NCI-H226 (cell line): ENCODE measurements at places on chromosomes 7 and 10.

GRCh38 chr7:155224116-155224811 lies 73.4 kb upstream of the INSIG1 start:
- no peak for DNase-seq

DNA sequence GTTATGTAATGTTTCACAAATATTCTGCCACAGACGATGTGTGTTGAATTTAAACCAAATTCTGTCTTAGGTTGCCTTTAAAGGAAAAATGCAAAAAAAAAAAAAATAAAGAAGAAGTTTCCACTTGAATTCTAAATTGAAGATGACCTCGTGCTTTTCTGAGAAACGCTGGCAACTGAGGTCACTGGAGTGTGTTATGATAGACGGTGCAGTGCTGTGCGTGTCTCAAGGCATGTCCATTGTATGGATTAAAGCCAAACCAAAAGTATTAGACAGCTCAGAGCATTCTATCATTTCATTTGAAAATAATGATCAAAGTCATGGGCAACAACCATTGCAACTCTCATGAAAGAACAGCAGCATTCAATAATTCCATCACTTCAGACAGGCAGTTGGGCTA lies 483.9 kb downstream of the GRM8 start:
- no peak for DNase-seq

DNA sequence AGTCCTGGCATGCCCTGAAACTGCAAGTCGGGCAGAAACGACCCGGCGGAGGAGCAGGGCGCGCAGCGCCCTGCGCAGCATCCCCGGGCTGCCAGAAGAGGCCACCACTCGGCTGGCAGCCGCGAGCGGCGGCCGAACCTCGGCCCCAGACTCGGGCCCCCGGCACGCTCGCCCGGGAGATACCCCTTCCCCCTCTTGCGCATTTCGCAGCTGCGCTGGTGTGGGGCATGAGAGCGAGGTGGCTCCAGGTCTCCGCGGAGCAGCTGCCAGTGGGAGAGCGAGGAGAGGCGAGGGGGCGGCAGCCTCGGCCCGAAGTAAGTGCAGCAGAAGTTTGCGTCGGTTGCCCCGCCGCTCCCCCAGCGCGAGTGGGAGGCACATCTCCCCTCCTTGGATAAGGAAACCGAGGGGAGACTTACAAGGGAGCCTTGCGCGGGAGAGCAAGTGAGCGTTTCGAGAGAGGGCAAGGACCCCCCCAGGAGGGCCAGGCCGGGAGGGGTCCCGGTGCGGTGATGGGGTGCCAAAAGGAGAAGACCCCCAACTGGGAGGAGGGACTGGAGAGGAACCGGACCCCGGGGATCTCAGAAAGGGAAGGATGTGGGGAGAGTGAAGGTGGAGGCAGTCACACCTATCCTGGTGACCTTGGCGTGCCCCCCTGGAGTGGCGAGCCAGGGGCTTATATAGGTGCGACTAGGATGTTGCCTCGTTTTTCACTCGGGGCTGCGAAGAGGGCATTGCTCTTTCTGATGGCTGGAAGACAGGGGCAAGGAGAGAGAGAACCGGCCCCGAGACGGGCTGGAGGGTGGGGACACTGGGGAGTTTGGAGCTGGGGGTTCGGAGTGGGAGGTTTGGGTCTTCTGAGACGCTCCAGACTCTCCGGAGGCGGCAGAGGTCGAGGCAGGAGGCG lies 256.3 kb downstream of the OTUD1 start:
- DNase-seq = no peak

- DNase-seq = no peak
Observed at GRCh38 chr7:155745737-155746136, 66.5 kb downstream of the SHH start.

- DNase-seq = no peak
Observed at GRCh38 chr7:22262538-22262937, 94.4 kb downstream of the RAPGEF5 start.

GRCh38 chr10:101749047-101750016 lies 26.6 kb downstream of the FGF8 start:
- no peak for DNase-seq

DNA sequence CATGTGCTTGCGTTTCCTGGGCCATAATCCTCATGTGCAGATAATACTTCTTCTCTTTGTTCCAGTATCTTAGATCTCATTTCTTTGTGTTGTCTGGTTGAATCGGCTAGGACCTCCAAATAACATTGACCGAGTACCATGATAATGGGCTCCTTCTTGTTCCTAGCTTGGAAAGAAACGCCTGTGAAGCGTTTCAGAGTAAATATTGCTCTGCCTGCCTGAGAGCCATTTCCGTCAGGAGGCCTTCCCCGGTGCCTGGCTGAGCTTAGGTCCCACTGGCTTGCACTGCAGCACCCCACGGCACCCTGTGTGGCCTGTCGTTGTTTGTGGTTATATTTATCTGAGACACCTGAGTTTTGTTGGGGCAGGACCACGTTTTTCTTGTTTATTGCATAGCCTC lies 17.7 kb downstream of the FOXK1 start:
- no peak for DNase-seq

- no peak for DNase-seq
Observed at GRCh38 chr7:41336455-41336952, 366.4 kb downstream of the INHBA start.

DNA sequence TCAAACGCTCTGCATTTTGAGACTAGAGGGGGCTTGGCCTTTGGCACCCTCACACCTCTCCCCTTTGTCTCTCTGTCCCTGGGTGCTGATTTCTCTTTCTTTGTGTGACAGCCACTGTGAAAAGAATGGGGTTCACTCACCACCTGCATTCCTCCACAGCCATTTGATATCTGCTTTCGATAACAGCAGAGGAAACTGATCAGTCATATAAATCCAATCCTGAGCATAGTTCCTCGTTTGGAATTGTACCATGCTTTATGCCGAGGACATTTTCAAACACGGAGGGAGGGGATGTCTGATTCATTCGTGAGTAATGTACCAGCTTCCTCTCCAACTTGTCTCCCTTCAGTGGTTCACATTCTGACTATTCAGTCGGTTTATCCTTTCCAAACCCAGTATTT lies 15.8 kb downstream of the MET start:
- peak; percentile 81 for DNase-seq

- DNase-seq = no peak
Observed at GRCh38 chr10:75146780-75147179, 35.3 kb downstream of the SAMD8 start.

GRCh38 chr10:133336577-133337369 lies at the start of gene CALY:
CALY (minus strand) TSS chr10:133336896; CDS start chr10:133328989, 7,907 bp downstream.
- DNase-seq = no peak

DNA sequence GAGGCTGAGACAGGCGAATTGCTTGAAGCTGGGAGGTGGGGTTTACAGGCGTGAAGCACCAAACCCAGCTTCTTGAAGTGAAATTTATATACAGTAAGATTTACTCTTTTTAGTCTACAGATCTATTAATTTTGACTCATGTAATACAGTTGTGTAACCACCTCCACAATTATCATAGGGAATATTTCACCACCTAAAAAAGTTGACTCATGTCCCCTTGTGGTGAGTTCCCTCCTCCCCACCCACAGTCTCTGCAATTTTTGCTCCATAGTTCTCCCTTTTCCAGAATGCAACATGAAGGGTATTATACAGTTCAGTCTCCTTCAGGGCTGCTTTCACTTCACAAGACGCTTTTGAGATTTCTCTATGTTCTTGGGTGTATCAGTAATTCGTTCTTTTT lies 156.8 kb downstream of the FAM107B start:
- peak; percentile 27 for DNase-seq

DNA sequence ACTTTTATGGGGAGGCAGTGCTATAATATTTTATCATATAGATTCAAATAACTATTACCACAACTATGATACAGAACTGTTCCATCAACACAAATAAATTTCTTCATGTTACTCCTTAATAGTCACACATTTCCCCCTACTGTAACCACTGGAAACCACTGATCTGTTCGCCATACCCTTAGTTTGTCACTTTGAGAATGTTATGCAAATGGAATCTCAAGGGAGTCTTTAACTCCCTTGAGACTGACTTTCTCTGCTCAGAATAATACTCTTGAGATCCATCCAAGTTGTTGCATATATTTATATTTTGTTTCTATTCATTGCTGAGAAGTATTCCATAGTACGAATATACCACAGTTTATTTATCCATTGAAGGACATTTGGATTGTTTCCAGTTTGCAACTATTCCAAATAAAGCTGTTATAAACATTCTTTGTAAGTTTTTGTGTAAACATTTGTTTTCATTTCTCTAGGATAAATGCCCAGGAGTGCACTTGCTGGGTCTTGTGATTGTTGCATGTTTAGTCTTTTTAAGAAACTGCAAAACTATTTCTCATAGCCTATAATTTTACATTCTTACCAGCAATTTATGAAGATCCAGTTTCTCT lies 19.7 kb upstream of the PON2 start:
- DNase-seq = no peak

GRCh38 chr7:27875832-27876231 lies 135.9 kb downstream of the TAX1BP1 start:
- DNase-seq = no peak

GRCh38 chr7:6272481-6273323 lies at the start of gene CYTH3:
CYTH3 (minus strand) TSS chr7:6272624; CDS start chr7:6272507, 117 bp downstream.
- DNase-seq = peak; percentile 86

- DNase-seq = no peak
Observed at GRCh38 chr7:74254858-74255379, 720 bp upstream of the RFC2 start.

- no peak for DNase-seq
Observed at GRCh38 chr7:73364006-73364728, 36.2 kb downstream of the FKBP6 start.

DNA sequence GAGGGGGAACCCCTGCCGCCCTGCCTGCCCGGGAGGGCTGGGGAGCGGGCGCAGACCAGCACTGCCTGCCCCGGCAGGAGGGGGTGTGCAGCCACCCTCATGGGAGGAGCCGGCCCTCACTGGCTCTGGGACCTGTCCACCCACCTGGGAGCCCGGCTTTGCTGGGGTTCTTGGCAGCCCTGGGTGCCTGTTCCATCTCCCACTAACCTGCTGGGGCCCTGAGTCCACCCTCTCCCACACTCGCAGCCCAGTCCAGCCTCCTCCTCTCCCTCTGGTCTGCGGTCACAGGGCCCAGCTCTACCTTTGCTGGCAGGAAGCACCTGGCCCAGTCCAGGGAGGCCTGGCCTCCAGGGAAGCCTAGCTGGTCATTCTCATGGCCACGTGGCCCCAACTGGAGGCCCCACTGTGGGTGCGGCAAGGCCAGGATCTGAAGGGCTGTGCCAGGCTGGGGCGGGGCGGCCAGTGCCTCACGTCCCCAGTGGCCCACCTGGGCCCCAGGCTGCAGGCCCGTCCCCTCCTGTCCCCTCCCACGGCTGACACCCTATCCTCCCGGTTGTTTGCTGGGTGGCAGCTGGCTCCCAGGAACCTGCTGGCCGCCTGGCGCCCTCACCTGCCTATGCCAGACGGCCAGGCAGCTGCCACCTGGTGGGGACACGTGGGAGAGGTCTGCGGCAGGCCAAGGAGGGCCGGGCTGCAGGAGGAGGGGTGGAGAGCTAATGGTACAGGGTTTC lies at the start of gene TMEM184A:
TMEM184A (minus strand) TSS at position 393 of the 731 bp plus-strand sequence. CDS start 721 bp downstream, outside the sequence.
- DNase-seq = peak; percentile 74

- no peak for DNase-seq
Observed at GRCh38 chr7:128914566-128915151, 4.2 kb upstream of the KCP start.

DNA sequence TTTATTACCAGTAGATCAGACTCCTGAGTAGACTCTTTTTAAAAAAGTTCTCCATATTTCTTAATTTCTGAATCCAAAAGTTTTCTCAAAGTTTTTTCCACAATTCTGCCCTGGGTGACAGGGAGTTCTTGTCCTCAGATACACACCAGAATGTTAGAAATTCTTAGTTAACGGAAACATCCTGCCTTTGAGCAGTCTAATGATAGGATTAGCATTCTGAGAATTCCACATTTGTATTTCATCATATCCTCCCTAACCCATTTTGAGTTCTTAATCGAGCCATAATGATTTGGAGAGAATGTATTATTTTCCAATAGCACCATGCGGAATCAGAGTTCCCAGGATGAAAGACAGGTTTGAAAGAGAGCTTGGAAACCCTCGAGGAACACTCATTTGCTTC lies 28.9 kb upstream of the MRPS33 start:
- peak; percentile 67 for DNase-seq

DNA sequence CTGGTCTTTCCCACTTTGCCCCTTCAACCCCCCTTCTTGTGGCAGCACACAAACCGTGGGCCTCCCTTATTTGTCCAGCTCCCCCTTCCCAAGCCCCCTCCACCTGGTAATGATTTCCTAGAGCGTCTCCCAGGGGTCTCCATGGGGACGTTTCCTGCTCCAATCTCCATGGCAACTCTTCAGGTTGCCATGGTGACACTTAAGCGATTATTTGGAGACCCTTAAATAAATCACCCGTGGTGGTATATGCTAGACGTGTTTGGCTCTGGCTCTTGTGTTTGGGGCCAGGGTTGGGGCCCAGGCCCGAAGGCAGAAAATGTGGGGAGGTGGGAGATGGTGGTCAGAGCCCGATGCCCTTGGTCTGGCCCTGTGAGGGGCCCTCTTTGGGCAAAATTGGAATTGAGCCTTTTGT lies 41.1 kb upstream of the DLG5 start:
- no peak for DNase-seq

- no peak for DNase-seq
Observed at GRCh38 chr7:44220358-44221112, 19.8 kb downstream of the YKT6 start.

GRCh38 chr7:47150497-47151260 lies 431.2 kb downstream of the TNS3 start:
- DNase-seq = no peak

- DNase-seq = no peak
Observed at GRCh38 chr10:16341637-16342036, 95.2 kb upstream of the PTER start.

DNA sequence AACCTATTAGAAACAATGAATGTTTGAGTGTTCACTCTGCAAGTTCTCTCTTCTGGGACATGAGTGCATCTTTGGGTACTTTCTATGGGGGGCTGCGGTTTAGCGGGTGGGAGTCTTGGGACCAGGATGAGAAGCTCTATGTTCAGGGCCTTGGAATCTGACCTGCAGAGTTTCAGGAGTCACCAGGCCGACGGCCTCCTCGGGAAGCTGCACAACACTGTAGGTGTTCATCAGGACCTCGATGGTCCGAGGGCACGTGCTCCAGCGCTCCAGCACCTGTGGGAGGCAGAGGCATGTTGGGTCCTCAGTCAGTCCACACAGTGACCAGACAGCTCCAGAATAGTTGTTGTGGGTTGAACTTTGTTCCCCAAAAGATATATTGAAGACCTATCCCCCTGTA lies 8.9 kb upstream of the GBX1 start:
- DNase-seq = no peak

- no peak for DNase-seq
Observed at GRCh38 chr10:23695825-23696420, 257.0 kb downstream of the OTUD1 start.
